ENCODE measurements at places on chromosomes 5 and 9. TPM values are rescaled to one million over a fixed set of nuclear protein-coding genes. Genes with fewer than 3 reads are reported as not detected.

CCDC183 gene
- 0.28 TPM for total RNA-seq

CER1 gene
- total RNA-seq: not detected

KLF4 gene
- total RNA-seq: 16.8 TPM

RASGRF2 gene
- 8.0 TPM for total RNA-seq

WDR38 gene
- total RNA-seq: not detected

CDH6 gene
- total RNA-seq: 40.0 TPM

PRELID2 gene
- 16.9 TPM for total RNA-seq

CNOT6 gene
- total RNA-seq: 7.6 TPM

CBY3 gene
- total RNA-seq: not detected

IL33 gene
- total RNA-seq: 202 TPM

CDKN2B-AS1 gene
- total RNA-seq: 4.8 TPM
